Neuronal stem cell (in vitro differentiated cells): ENCODE measurements at places on chromosomes 3 and 15.
A peak's percentile ranks its signal among the peaks of the same experiment; 100 is the strongest.

GRCh38 chr15:89566181-89566580, 9.1 kb upstream of the TICRR start:
- no peak for DNase-seq

GRCh38 chr3:34319881-34320280, 521.5 kb downstream of the PDCD6IP start:
- DNase-seq, result no peak

- no peak for DNase-seq
These were observed 302.0 kb downstream of the DIPK2A start for GRCh38 chr3:144273601-144274000.

GRCh38 chr3:150059241-150059640, 88.5 kb upstream of the PFN2 start:
- no peak for DNase-seq

DNA sequence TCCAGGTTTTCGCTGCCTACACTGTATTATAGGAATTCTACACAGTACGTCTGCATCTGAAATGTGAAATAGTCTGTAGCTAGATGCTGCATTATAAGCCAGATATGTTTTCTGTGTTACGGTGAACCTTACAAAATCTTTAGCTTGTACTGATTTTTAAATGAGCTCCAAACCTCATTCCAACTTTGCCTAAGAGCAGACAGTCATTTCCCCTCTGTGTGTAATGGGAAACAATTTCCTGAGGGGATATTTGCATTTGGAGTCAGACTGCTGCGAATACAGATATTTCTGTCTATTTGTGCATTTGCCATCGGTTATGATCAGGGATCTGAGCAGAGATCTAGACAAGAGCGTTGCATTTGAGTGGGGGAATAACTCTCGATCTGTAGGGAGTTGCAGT, 37.5 kb downstream of the ARNT2 start:
- DNase-seq, result no peak

GRCh38 chr3:143535994-143536784, 312.1 kb downstream of the SLC9A9 start:
- no peak for DNase-seq

GRCh38 chr15:57931570-57931969, 133.9 kb downstream of the ALDH1A2 start:
- DNase-seq, result no peak

- DNase-seq, result no peak
These were observed 40.0 kb upstream of the OR5H6 start for GRCh38 chr3:98223907-98224672.

- no peak for DNase-seq
These were observed 26.2 kb downstream of the PSTPIP1 start for GRCh38 chr15:77021088-77021481.

- no peak for DNase-seq
These were observed 100.1 kb upstream of the ALDH1A3 start for GRCh38 chr15:100779331-100780207.

- DNase-seq, result no peak
These were observed 110.7 kb upstream of the C3orf80 start for GRCh38 chr3:160114355-160114995.

- no peak for DNase-seq
These were observed 14.8 kb downstream of the CCNDBP1 start for GRCh38 chr15:43199945-43200488.

- DNase-seq, result no peak
These were observed 20.1 kb downstream of the SLC12A8 start for GRCh38 chr3:125192190-125193035.

DNA sequence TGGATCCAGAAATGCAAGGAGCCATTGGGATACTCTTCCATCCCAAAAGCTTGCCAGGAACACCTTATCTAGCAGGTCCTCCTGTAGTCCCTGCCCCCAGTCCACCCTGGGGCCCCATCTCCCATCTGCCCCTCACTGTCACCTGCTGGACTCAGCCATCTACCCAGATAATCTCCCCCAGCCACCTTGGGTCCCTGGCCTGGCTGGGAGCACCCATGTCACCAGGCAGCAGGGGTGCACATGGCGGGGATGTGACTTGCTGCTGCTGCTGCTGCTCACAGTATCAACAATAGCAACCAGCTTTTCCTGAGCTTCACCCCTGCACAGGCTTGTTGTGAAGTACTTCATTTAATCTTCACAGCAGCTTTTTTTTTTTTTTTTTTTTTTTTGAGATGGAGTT, 12.6 kb downstream of the PTH1R start:
- DNase-seq, result no peak

DNA sequence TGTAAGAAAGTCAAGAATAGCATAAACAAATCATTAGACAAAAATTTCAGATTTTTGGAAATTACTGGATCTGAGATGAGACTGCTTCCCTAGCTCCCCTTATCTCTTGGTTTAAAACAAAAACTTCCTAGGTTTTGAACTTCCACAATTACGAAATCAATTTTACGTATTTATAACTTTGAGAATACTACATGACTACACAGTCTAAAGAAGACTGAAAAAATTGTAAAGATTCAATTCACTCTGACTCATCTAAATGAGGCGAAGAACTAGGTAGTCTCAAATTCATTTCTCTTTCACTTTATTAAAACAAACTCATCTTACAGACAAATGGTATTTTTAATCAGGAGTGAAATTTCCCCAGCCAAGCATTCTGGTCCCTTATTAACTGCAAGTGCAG, 10.3 kb downstream of the CCDC54 start:
- no peak for DNase-seq

- DNase-seq, result no peak
These were observed 304.0 kb upstream of the CBLB start for GRCh38 chr3:106172780-106173179.

- DNase-seq, result no peak
These were observed 62.4 kb upstream of the SLC6A1 start for GRCh38 chr3:10929978-10930665.

- no peak for DNase-seq
These were observed 56.7 kb downstream of the MYO1E start for GRCh38 chr15:59315914-59316451.

DNA sequence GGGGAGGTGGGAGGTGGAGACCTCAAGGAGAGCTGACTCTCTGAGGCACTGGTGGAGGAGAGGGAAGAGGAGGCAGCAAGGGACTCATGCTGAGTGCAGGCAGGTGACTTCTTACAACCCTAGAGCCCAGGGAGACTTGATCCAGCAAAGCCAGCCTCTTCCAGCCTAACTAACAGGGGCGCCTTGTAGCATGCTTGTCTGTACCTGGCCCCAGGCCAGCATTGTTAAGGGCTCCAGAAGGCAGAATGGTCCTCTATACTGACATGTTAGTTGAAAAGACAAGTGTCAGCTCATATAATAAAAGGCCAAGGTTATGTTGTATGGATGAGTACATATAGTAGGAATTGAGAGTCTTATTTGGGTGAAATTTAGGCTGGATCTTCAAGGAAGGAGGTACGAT, 65.4 kb downstream of the CHDH start:
- no peak for DNase-seq

DNA sequence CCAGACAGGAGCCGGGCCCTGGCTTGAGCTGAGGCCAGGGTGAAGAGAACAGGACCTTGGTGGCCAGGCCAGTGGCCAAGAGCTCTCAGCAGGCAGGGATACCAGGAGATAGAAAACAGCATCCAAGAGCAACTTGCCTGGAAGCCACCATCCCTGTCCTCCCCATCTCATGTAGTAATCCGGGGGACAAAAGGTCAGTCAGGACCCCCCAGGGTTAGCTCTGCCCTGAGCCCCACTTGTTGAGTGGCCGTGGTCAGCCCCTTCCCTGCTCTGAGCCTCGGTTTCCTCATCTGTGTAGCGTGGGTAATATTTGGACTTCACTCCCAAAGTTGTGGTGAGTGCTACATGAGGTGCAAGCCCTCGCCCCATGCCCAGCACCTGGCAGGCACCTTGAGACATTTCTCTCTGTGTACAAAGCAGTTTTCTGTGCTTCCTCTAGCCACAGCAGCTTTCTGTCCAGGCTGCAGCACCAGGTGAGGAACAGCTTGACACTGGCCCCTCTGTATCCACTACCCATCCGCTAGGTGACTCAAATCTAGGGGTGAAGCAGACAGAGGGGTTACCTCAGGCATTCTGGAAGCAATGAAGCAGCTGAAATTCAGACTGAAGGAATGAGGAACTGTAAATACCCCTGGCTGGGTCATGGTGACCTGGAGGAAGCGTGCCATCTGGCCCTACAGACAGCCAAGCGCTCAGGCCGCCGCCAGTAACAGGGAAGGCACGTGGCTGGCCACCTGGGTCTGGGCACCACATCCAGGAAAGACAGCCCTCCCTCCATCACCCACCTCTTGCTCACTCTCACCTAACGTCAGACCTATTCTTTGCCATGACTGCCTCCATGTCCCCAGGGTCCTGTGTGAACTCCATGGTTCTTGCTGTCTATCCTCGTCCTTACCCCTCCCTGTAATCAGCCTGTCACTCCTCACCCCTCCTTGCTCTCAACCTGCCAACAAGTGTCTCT, 6.7 kb downstream of the CISH start:
- no peak for DNase-seq

- DNase-seq, result no peak
These were observed 727.7 kb upstream of the NECTIN3 start for GRCh38 chr3:110343945-110344344.

DNA sequence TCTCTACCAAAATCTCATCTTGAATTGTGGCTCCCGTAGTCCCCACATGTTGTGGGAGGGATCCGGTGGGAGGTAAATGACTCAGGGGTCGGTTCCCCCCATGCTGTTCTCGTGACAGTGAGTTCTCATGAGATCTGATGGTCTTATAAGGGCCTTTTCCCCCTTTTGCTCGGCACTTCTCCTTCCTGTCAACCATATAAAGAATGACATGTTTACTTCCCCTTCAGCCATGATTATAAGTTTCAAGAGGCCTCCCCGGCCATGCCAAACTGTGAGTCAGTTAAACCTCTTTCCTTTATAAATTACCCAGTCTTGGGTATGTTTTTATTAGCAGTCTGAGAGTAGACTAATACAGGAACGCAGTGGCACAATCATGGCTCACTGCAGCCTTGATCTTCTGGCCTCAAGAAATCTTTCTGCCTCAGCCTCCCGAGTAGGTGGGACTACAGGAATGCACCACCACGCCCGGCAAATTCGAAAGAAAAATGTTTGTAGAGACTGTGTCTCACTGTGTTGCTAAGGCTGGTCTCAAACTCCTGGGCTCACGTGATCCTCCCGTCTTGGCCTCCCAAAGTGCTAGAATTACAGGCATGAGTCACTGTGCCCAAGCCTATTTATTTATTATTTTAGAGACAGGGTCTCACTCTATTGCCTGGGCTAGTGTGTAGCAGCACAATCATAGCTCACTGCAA, 101.0 kb downstream of the ATP10A start:
- no peak for DNase-seq

- DNase-seq, result peak; percentile 67
These were observed 1.4 kb downstream of the FOXP1 start for GRCh38 chr3:71582036-71582611.

- DNase-seq, result no peak
These were observed 295.9 kb downstream of the CADM2 start for GRCh38 chr3:85254738-85255137.
